NT2/D1 (cell line): ENCODE measurements at places on chromosomes 2 and 18.

DNA sequence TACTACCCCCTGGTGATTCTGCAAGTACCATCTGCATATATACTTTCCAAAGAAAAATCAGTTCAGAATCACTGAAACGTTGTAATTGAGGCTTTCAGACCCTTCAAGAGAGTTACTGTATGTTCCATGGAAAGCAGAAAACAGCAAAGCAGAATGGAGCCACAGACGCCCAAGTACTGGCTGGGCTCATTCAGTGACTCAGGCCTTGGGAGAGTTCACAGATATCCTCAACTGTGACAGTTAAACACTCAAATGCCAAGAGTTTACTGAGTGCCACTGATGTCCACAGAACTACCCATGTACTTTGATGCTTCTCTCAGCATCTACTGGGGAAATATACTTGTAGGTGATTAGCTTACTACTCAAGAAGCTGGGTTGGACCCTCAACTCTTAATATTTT, 303.4 kb downstream of the TCF4 start:
- DNase-seq: no peak

DNA sequence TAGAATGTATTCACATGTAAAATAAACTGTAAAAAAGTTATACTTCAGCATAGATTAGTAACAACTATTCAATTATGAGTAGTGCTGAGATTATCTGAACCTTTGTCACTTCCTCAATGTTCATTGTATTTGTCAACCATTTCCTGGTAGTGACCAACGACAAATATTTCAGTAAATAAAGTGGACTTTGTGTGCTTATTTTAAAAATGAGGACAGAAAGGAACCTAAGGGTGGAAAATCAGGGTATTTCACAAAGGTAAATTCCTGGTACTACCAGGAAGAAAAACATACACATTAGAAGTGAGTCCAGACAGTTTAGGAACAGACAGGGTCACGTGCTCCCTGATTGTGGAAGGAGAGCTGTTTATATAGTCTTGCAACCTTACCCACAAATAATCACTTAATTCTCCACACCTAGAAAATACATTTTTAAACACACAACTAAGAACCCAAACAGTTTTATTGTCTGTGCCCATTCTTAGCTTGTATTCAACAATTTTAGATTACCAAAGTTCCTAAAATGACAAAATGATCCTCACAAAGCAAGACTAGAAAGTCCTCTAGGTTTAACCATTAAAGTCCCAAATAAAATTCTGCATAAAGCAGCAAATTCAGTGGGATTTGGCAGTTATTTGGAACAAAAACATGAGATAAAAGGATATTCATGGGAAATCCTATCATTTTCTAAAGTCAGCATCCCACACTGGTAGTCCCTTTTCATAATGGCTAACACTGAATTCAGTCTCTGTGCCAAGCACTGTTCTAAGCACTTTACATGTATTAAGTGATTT, 28.2 kb downstream of the PELI1 start:
- no peak for DNase-seq

GRCh38 chr2:197613509-197613987, 61.8 kb downstream of the RFTN2 start:
- no peak for DNase-seq

DNA sequence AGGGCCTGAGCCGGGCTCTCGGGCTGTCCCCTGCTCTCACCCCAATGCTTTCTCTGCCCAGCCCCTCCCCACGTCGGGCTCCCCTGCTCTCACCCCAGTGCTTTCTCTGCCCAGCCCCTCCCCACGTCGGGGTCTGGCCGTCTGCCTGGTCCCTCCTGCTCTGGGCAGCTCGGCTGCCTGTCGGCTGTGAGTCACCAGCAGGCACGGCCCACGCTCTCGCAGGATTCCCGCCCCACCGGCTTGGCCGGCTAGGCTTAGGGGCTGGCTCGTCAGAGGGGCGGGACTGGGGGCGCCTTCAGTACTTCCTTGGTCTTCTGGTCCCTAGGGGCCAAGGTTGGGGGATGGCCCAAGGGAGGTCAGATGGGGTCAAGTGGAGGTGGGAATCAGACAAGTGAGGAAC, 3.3 kb downstream of the BOK start:
- no peak for DNase-seq
